ENCODE measurements at places on chromosomes 2 and 18.

GRCh38 chr2:119293254-119293653 lies 69.6 kb downstream of the STEAP3 start:
- DNase-seq = no peak

DNA sequence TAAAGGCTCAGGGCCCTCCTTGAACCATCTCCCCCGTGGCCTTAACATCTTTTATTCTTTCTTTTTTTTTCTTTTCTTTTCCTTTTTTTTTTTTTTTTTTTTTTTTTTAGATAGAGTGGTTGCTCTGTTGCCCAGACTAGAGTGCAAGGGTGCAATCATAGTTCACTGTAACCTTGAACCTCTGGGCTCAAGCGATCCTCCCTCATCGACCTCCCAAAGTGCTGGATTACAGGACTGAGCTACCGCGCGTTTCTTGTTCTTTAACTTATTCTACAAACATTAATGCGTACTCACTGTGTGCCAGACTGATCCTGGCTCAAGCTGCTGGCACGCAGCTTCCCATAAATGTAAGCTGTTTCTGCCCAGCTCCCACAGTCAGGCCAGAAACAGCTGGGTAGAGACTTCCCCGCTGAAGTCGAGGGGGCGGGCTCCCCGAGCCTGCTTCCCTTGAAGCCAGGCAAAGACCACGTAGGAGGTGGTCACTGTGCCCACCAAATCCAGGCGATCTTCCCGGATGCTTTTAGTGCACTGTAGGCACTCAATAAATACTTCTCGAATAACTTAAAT lies 29.2 kb upstream of the ATP6V1B1 start:
- no peak for DNase-seq

DNA sequence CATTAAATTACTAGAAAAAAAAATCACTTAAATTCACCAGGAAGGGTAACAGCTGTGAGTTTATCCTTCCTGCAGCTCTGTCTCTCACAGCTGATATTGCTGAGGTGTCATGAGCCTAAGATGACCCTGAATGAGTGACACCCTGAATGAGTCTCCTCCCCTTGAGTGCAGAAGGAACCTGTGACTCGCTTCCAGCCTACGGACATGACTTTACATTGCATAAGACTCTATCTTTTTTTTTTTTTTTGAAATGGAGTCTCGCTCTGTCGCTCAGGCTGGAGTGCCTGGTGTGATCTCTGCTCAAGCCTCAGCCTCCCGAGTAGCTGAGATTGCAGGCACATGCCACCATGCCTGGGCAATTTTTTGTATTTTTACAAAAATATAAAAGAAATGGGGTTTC lies 14.1 kb downstream of the MRO start:
- DNase-seq = peak; percentile 64

GRCh38 chr2:77649856-77650255 lies 127.7 kb upstream of the LRRTM4 start:
- DNase-seq = no peak

DNA sequence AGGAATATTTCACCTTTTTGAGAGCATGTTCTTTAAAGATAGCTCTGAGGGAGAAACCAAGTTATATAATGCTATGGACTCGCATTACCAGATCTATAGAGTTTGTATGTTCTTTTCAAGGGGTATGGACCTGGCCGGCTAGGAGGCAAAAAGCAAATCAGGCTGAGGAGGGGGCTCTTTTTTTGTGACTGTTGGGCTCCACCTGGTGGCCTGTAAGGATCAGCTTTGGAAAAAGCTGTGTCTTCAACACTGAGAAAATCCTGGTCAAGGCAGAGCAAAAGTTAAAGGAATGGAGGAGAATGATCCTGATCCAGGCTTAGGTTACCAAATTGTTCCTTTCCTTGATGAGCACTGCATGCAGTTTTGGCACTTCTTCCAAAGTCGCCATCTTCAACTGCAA lies 180.5 kb downstream of the DIS3L2 start:
- DNase-seq = peak; percentile 54

DNA sequence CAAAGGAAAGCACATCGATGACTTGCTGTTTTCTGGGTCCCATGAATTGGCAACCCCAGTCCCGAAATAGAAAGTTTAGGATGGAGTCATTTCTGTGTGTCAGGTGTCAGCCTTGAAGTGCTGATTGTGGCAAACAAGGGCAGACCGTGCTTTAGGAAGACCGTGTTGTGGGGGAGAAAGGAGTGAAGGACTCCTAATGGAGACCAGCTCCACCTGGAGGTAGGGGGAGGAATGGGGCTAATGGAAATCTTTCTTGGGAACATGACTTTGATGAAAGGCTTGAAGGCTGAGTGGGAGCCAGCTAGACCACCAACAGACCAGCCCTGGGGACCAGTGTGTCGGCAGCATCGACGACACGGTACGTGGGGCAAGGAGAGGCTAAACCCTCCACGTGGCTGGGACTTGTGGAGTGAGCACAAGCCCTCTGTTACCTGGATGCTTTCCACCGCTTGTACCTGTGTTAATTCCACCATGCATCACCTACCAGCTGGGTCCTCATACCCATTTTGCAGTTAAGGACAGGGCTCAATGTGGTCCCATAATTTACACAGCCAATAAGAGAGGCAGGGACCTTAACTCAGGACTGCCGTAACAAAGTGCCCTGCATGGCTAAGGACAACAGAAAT lies 104.2 kb downstream of the SH3BP4 start:
- peak; percentile 25 for DNase-seq

- no peak for DNase-seq
Measured at GRCh38 chr2:46306988-46307655, 9.9 kb downstream of the EPAS1 start.

GRCh38 chr2:100390001-100390940 lies 27.2 kb downstream of the CHST10 start:
- DNase-seq = no peak

DNA sequence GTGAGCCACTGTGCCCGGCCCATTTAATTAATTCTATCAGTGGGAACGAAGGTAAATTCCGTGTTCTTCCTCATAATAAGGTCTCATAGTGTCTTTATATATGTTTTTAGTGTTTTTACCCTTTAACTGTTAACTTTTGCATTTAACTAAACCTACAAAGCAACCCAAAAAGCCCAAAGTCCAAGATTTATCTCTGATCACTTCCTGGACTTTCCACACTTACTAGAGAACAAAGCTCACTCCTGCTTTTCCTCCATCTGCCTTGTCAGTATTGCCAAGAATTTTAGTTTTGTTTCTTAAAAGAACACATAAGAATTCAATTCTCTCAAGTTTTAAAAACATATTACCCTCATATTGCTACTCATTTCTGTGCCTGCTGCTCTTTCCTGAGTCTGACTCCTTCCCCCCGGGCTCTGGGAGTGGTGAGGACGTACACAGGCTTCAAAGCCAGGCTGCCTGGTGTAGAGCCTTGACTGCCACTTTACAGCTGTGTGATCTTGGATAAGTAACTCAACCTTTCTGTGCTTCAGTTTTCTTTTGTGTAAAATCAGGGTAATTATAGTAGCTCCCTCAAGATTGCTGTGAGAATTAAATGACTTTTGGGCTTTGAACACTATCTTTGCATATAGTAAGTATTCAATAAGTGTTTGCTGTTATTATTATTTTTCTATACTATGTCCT lies 24.9 kb upstream of the GPR155 start:
- DNase-seq = no peak

- DNase-seq = no peak
Measured at GRCh38 chr2:114222344-114222743, 220.1 kb upstream of the DPP10 start.

DNA sequence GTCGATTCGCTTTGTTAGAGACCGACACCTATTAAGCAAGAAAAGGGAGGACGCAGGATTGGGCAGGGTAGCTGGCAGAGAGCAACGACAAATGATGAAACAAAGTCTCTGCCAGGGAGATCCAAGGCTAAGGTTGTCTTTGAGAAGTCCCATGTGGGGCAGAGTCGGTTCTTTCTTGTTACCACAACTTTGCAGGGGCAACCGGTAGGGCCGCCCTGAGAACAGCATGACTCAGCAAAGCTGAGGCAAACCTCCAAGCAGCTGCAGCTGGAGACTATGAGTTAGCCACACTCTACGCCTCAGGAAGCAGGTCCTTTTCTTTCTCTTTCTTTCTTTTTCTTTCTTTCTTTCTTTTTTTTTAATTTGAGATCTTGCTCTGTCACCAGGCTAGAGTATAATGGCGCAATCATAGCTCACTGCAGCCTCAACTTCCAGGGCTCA lies 452.3 kb upstream of the ID2 start:
- DNase-seq = peak; percentile 99

Data from NB4 (cell line).